NCI-H524 treated with DMSO at 0.1 percent for 48 hours (cell line): ENCODE measurements at places on chromosomes 13 and 19.

DNA sequence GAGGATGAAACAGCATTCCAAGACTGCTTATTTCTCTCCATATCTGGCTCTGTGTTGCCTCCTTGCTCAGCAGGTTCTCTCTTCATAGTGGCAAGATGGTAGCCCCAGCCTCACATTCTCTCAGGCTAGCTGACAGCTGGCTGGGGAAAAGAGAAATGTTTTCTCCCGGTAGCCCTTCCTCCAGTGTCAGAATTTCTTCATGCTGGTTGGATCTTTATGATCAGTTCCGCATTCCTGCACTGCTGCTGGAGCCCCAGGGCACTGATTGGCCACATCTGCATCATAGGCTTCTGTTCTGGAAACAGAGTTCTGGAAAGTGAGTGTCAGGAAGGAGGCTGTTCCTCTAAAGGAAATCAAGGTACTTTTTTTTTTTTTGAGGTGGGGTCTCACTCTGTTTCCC is 24.6 kb downstream of the POP4 start:
- no peak for DNase-seq

DNA sequence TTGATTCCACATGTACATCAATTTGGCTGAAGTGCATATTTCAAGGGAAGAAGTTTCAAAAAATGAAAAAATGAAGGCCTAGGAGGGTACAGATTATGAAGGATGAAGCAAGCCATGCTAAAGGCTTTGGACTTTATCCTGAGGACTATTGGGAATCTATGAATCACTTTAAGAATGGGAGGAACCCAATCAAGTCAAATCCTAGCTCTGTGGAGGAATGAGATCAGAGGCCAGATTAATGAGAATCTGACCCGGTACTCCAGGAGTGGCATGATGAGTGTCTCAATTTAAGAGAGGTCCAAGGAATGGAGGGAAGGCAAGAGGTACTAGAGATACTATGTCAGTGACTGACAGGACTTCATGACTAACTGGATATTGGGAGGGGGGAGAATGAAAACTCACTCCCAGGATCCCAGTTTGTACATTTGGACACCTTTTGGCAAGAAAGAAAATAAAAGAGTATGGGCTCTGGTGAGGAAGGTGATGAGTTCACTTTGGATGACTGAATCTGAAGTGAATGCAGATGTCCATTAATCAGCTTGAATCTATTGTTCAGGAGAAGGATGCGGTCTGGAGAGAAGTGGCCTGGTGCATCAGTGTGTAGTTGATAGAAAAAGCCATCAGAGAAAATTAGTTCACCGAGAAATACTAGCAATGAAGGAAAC is 349.0 kb downstream of the EFNB2 start:
- DNase-seq = no peak

DNA sequence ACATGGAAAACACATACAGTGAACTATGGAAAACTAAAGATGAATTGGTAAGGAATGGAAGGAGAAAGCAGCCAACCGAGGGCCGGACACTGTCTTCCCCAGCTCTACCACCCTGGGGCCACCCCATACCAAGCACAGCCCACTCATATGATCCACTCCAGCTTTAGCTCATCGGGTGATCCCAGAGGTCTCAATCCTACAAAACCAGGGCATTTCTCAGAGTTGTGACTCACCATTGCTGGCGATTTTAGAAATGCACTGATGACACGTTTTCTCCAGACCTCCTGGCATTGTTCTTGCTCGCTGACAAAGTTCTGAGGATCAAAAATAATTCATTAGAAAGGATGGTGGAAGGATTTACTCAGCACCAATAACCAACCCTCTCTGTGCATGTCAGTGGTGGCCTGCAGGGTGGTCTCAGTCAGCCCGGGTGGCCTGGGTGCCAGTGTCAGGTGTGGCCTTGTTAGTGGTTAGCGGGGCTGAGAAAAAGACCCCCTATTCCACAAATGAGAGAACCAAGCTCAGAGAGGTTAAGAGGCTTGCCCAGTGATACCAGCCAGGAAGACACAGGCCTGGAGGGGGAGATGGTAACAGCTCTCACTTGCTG is 6.6 kb downstream of the TMEM272 start:
- DNase-seq = no peak

DNA sequence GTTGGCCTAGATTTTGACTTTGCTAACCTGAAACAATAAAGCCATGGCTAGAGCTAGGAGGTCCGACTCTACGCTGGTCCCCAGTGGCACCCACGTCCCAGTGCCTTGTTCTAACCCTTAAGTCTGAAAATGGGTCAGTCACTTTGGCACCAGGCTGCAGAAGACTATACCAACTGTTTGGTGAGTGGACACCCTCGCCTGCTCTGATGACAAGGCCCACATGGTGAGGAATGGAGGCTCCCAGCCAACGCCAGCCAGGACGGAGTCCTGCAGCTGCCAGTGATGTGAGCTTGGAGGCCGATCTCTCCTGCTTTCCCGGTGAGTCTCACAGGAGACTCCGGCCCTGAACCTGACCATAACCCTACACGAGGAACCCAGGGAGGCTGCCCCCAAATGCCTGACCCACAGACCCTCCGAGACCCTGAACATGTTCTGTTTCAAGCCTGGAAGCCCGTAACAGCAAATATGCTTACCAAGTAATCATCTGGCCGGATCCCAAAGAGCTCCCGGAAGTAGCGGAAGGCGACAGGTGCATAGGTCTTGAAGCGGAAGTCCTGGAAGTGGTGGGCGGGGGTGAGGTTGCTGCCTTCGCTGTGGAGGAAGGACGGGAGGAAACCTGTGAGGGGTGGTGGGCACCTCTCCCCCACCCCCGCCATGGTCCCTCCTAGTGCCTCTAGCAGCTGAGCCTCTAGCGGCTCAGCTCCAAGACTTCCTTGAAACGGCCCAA is 34.1 kb upstream of the CACTIN start:
- no peak for DNase-seq

DNA sequence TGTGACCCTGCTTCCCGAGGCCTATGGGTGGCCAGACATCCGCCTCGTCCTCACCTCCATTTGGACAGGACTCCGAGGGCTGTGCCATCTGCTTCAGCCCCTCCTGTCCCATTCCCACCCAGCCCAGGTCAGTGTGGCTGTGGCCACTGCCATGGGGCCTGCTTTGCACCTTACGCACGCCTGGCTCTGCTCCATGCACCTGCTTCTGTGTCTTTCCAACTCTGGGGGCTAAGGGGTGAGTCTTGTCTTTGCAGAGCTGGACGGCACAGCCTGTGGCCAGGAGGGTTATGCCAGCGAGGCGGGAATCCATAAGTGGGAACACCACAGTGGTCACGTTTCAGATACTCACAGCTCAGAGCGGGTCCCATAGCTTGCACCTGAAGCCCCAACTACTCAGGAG is 5.2 kb upstream of the ZNF554 start:
- no peak for DNase-seq

GRCh38 chr13:51715613-51716012 is 88.3 kb downstream of the DHRS12 start:
- DNase-seq = no peak

DNA sequence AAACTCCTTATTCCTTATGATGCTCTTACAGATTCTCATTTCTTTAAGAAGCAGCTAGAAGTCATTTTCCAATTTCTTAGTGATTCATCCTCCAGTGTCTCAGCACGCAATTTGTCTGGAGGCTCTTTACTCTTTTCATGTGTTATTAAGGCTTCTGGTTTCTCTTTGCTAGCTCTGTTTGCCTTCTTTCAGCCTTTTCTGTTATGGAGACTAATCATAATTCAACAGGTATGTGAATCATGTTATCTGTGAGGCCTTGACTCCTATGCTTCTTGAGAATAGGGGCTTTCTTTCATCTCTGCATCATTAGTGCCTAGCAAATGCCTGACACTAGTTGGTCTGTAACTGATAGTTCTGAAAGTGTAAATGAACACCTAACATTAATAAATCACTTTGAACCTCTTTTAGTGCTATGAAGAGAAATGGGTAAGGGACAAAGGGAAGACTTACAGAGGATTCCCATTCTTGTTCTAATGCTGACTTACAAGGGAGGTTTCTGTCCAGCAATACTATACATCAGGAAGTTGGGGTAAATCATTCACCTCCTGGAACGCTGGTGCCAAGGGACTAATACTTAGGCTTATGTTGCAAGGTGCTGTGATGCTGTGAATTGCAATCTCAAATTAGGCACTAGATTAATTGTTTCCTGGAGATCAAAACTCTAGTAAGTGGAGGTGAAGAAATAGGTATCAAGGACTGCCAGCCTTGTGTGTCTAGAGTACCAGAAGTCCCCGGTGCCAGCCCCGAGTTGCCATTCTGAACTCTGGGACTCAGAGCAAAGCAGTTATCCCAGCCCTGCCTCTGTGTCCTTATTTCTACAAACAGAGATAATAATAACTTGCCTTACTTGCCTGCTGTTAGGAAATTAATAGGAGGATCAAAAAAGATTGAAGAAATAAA is 265.6 kb downstream of the DCLK1 start:
- no peak for DNase-seq

GRCh38 chr13:26949701-26950502 is 189.3 kb upstream of the GPR12 start:
- no peak for DNase-seq

GRCh38 chr13:92255526-92255925 is 857.1 kb downstream of the GPC5 start:
- DNase-seq = no peak

GRCh38 chr19:39415111-39416046 is 2.9 kb downstream of the PLEKHG2 start:
- no peak for DNase-seq

DNA sequence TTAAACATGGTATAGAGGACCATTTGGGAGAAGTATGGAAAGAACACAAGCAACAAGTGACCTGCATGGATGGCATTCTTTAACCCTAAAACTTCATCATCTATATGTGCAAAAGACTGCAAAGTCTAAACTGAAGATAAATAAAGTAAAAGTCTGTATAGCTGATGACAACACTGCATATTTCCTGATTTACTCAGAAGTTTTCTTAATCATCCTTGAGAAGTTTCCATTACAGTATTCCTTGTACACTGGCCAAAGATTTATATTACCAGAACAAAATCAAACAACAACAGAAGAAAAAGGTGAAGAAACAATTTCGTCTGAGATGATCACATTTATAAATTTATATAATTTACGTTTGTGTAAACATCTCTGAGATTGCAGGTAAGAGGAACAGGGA is 805.7 kb downstream of the PCDH9 start:
- DNase-seq = no peak

- DNase-seq = no peak
These were observed 2.4 kb upstream of the PTGER1 start for GRCh38 chr19:14477418-14478112.

DNA sequence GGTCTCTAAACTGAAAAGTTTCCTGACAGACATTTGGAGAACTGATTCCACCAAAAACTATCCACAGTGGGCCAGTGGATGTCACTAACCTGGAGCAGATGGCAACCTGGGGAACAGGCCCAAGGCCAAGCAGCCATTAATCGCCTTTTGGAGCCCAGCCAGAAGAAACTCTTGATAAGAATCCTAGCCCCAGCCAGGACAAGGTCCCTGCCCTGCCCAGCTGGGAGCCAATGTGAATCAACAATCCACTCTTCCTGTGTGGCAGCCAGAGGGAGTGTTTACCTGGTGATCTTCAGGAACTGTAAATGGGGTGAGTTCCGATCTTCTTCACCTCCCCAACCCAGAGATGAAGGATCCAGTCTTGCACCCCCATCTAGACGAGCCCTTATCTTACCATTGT is 14.5 kb upstream of the IGSF23 start:
- no peak for DNase-seq

DNA sequence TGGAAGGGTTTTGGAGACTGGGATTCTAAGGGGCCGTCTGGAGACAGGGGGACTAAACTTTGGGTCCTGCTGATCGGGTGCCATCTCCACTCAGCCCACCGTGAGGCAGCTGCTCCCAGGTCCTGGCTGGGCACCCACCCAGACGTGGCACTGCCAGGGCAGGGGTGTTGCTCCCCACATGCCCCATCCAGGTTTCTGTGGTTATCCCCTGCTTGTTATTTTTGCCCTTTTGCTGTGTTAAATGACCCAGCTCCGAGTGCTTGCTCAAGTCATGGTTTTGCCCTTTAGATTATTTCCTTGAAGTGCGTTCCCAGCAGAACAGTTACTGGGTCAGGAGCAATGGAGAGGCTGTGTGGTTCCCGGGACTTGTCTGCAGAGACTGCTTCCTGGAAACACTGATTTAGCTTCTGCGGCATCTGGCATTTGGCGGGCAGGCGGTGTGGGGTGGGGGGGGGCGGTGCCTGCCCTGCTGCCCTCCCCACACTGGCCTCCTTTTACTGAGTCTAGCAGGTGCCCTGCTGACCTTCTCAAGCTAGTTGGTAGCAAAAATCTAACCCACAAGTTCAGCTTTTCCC is 1.9 kb downstream of the RAB11B start:
- DNase-seq = no peak

GRCh38 chr13:27353708-27354107 is 70.7 kb upstream of the GTF3A start:
- no peak for DNase-seq

GRCh38 chr19:55642153-55643002 is 1.1 kb upstream of the ZNF581 start:
- no peak for DNase-seq

- no peak for DNase-seq
These were observed 33.8 kb upstream of the SGCG start for GRCh38 chr13:23146811-23147625.

GRCh38 chr19:38370299-38370698 is 4.1 kb upstream of the PSMD8 start:
- no peak for DNase-seq

DNA sequence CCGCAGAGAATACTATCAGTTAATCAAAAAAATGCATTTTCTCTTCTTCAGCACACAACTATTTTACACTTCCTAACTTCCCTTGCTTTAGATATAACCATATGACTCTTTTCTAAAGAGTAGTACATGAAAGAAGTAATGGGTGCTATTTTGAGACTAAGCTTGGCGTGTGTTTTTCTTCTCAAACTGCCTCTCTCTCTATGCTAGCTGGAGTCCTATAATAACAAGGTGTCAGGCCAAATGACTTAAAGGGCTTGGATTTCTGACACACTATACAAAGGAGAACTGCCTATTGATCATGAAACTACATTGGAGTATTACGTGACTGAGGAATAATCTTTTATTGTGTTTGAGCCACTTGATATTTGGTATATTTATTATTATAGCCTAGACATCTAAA is 1330.1 kb upstream of the SPRY2 start:
- no peak for DNase-seq

GRCh38 chr13:85241060-85241459 is 558.2 kb downstream of the SLITRK6 start:
- no peak for DNase-seq

- DNase-seq = no peak
These were observed 4.3 kb downstream of the SPRED3 start for GRCh38 chr19:38392707-38393308.

DNA sequence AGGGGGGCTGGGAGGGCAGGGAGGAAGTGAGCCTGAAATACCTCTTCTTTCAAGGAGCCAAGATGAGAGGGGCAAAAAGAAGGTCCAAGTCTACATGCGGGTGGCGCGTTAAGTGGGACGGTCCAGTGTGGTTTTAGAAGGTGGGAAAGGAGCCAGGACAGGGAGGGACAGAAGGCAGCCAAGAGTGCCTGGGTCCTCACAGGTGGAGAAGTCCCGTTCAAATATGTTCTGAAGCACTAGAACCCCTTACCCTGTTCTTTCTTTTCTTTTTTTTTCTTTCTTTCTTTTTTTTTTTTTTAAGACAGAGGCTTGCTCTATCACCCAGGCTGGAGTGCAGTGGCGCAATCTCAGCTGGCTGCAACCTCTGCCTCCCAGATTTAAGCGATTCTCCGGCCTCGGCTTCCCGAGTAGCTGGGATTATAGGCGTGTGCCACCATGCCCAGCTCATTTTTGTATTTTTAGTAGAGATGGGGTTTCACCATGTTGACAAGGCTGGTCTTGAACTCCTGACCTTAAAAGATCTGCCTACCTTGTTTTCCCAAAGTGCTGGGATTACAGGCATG is 7.4 kb downstream of the CAMSAP3 start:
- DNase-seq = no peak

GRCh38 chr13:110714797-110715394 is 1.4 kb downstream of the ING1 start:
- no peak for DNase-seq
